ENCODE measurements at places on chromosomes 1 and 21. TPM values are rescaled to one million over a fixed set of nuclear protein-coding genes. Genes with fewer than 3 reads are reported as not detected.

Gene RPE65
- not detected for total RNA-seq

Gene CCDC181
- total RNA-seq: 0.78 TPM

Gene KRTAP21-2
- total RNA-seq: 1.3 TPM

Gene SLC30A10
- not detected for total RNA-seq

Gene MAGOH
- total RNA-seq: 27.4 TPM

Gene C1orf216
- total RNA-seq: 17.0 TPM

Gene SPATA17
- 1.4 TPM for total RNA-seq

Gene F11R
- total RNA-seq: 0.78 TPM

Gene B3GALT2
- 0.13 TPM for total RNA-seq

Gene RNF187
- total RNA-seq: 39.6 TPM

Gene ALX3
- not detected for total RNA-seq

Gene AADACL4
- total RNA-seq: not detected

Gene MAP3K7CL
- 3.7 TPM for total RNA-seq

Gene SDF4
- total RNA-seq: 121 TPM

Gene ALPL
- total RNA-seq: 15.7 TPM

Gene OR2T35
- not detected for total RNA-seq

Gene TNFRSF9
- total RNA-seq: 0.65 TPM

Gene LIPI
- not detected for total RNA-seq

Gene OR10K2
- total RNA-seq: not detected

Gene TFF2
- total RNA-seq: not detected
